Stimulated activated CD4-positive, alpha-beta T cell treated with anti-CD3 and anti-CD28 coated beads, Interleukin-2, amount 100 ng/mL, for 24 hours (primary cell): ENCODE measurements at places on chromosomes 3 and 15.

- peak; percentile 50 for DNase-seq
Measured at GRCh38 chr3:38479431-38480092, 16.6 kb upstream of the EXOG start.

DNA sequence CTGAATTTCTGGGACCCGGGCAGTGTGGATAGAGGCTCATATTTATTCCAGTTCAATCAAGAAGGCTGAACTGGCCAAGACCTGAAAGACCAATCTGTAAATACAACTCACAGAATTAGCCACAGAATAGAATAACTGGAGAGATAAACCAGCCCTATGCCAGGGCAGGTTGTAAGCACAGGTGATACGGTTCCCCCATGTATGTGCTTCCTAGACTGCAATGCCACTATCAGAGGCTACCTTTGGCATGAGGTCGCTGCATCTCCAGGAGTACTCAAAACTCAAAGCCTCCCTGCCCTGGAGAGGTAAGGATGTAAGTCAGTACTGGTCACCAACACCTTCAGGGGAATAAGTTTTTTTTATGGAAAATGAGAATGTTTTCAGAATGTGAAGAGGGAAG lies 235.5 kb downstream of the NR1D2 start:
- no peak for DNase-seq

DNA sequence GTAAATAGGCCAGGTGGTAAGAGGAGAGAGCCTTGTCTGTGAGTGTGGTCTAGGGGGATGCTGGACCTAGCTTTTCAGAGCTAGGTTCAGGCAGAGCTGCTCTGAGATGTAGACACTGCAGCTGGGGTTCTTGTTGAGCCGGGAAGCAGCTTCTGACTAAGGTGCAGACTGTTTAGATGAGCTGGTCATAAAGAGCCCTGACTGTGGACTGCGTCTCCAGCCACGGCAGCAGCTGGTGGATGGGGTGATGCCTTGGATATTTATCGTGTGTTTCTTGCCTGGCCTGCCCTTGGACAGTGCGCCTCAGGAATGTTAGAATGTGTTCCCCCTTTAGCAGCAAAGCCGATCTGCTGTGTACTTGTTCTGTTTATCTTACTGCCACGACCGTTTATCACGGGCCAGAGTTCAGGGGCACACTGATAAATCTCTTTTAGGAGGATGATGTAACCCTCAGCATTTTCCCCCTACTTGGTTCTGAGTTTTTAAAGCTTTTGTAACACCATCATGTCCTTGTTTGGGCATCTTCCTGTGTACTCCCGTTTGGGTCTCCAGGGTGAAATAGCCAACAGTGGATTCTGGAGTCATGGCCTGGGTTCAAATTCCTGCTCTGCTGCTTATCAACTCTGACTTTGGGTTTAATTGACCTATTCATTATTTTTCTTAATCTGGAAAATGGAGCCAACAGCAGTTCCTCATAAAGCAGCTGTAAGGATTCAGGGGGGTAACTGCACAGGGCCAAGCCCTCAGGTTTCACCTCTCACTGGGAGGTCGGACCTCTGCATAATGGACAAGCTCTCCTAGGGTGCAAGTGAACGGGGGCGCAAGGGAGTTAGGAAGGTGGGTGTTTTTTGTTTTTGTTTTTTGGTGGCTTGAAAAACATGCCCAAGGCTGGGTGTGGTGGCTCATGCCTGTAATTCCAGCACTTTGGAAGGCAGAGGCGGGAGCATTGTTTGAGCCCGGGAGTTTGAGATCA lies 51.4 kb downstream of the FLNB start:
- no peak for DNase-seq

- no peak for DNase-seq
Measured at GRCh38 chr3:53616321-53616720, 121.9 kb downstream of the CACNA1D start.

DNA sequence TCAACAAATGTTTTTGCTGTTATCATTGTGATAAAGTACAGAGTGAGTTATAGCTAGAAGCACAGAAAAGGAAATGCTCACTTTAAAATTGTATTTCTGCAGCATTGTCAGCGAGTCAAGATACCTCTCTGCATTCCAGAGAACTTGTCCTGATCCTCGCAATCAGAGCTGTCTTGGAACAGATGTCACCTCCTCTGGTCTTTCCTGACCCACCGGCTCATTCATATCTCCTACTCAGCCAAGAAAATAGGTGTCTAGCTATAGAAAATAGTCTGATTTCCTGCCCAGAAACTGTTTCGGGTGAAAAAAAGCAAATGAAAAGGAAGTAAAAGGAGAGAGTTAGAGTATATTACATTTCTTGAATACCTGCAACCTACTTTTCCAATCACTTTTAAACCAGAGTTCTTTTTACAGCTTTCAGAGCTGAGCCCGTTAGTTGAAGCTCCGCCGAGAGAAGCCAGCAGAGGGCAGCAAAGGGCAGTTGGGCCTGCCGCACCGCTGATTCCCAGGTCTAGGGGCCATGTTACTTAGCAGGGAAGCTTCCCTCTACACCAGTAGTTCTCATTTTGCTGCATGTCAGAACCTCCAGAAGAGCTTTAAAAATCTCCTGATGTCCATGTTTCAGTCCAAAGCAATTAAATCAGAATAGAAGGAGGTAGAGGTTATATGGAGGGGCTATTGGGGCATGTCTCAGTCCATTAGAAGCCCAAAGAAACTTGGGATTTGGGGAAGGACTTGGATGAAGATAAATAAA lies 185.7 kb upstream of the THRB start:
- peak; percentile 74 for DNase-seq

DNA sequence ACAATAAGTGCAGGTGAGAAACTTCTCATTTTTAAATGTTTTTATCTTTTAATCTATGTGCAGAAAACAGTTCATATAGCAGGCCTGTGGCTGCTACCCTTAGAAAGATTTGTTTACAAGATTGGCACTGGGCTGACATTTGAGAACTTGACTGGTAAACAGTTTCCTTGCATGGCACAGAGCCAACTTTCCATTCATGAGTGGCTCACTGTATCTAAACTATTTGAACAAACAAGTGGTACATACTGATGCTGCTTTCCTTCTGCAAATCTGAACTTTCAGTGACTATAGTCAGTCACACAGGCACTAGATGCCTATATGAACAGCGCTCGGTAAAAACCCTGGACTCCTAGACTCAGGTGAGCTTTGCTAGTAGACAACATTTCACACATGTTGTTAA lies 6.3 kb upstream of the GTPBP8 start:
- DNase-seq, result no peak

GRCh38 chr3:64150623-64151207 lies 74.6 kb downstream of the PRICKLE2 start:
- no peak for DNase-seq

DNA sequence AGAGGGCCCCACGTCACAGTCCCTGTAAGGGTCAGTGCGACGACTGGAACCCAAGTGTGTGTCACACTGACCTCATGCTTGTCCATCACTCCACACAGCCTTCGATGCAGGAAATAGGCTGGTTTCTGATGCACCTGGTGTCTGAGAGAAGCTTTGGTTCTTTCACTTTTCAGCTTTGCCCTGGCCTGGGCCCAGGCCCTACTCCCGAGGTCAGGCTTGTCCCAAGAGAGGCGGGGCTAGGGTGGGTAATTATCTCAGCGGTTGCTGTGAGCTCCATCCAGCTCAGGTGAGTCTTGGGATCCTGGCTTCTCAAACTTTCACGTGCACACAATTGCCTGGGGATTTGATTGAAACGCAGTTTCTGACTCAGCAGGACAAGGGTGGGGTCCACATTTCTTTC lies 19.6 kb upstream of the CHRNB4 start:
- DNase-seq, result no peak

- peak; percentile 49 for DNase-seq
Measured at GRCh38 chr15:67097930-67098740, 32.7 kb downstream of the SMAD3 start.
